ENCODE measurements at places on chromosomes 7 and 10.

GRCh38 chr10:50452603-50453002 is 171.2 kb downstream of the SGMS1 start:
- no peak for DNase-seq

- DNase-seq, result no peak
Observed at GRCh38 chr10:96387601-96388000, 28.8 kb upstream of the OPALIN start.

DNA sequence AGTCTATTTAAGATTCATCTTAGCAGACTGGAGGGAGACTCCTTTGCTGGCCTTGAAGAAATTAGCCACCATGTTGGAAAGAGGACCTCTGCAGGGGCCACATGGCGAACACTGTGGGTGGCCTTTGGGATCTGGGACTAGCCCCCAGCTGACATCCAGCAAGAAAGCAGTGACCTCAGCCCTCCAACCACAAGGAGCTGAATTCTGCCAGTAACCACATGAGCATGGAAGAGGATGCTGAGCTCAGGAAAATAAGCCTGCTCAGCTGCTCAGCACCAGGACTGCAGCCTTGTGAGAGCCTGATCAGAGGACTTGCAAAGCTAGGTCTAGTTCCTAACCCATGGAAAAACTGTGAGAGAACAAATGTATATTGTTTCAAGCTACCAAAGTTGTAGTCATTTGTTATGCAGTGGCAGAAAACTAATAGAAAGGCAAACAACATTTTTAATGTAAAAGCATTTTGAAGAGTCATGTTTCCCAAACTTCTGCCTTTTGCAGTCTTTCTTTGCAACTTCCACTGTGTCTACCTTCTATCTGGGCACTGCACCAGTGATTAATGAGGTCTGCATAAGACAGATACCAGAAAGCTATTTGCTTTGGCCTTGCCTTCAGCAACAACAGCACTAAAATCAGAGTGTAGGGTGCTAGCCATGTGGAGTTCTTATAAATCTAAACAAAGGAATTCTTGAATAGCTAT is 183.7 kb downstream of the FGFR2 start:
- no peak for DNase-seq

- DNase-seq, result no peak
Observed at GRCh38 chr7:29113384-29114102, 32.8 kb downstream of the CPVL start.

DNA sequence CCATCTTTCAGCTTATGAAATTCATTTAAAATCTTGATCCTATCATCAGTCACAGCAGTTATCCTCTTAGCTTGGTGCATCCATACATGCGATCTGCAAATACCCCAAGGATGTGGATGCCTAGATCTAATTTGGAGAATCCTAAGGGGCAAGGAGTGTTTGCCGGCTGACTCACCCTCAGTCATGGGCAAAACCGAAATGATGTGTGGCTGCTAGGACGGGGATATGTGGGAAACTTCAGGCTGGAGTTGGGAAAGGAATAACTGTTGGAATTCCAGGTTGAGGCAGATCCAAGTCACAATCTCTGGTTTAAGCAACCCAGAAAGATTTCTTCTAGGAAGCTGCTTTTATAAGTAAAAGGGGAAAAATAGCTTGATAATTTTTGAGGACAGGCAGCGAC is 19.7 kb upstream of the GOT1 start:
- DNase-seq, result no peak

DNA sequence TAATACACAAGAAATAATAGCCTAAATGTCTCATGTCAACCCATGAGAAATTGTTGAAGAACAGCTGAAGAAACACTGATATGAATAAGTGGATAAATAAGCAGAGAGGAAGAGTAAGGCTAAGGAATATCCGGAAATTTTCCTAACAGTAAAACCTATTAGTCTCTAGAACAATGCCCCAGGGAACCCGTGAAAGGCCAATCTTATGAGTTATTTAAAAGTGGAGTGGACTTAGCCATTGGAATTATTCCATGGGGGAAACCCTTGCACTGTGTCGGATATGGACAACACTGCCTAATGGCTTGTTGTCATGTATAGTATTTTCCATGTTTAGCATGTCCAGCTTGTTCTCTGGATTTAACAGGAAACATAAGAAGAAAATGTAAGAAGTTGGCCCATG is 217.2 kb upstream of the PLXNA4 start:
- no peak for DNase-seq

DNA sequence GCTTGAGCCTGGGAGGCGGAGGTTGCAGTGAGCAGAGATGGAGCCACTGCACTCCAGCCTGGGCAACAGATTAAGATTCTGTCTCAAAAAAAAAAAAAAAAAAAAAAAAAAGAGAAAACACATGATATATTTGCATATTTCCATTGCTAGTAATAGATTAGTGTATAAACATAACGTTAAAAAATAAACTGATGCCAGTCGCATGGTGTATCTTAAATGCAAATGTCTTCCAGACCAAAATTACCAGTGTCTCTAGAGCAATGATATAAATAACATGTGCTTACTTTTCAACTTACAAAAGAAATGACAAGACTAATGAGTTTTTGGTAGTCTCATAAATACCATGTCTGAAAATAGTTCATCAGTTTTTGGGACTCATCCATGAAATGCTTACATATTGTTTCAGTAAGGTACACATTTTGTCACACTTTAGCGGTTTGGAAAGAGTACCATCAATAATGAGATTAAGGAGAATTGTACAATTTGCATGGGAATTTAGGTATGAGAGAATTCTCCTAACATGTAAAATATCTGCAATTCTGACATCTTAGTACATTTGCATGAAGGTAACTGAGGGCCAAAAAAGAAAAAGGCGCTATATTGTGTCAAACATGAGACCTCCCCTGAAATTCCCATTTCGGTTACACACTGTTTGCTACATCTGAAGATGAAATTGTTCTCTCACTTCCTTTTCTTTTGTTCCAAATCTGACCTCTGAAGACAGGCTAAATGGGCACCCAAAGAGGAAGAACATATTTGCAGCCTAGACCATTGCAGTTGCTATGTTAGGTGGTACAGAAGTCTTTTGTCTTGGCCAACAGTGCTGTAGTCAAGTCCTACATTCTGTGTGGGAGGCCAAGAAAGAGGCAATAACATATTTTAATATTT is 51.5 kb upstream of the PIP4K2A start:
- no peak for DNase-seq
